Motor neuron (in vitro differentiated cells): ENCODE measurements at places on chromosomes 5 and 9.

DNA sequence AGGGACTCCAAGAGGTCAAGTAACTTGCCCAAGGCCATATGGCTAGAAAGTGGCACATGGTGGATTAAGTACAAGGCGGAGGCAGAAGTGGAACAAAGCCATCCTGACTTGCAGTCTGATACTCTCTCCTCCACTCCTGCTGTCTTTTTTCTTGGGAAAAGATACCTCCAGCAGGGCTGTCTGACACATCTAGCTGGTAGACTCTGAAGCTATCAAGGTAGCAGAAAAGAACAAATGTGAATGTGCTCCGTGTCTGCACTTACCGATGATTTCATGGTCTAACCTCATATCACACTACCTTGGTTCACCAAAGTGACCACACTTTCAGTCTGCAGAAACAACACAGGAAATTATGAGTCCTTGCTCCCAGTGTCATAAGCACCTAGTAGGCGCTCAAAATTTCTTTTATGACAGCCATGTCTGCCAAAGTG lies 284.8 kb downstream of the CRB2 start:
- no peak for ATAC-seq

DNA sequence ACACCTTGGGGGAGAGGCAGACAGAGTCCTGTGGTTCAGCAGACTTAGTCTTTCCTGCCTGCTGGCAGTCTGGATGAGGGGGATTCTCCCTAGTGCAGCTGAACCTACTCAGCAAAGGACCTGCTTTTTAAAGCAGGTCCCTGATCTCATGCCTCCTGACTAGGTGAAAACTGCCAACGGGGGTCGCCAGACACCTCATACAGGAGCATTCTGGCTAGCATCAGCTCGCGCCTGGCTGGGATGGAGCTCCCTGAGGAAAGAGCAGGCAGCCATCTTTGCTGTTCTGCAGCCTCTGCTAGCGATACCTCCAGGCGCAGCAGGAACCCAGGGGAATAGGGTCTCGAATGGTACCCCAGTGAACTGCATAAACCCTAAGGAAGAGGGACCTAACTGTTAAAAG lies 225.2 kb downstream of the CDH9 start:
- ATAC-seq, result no peak

DNA sequence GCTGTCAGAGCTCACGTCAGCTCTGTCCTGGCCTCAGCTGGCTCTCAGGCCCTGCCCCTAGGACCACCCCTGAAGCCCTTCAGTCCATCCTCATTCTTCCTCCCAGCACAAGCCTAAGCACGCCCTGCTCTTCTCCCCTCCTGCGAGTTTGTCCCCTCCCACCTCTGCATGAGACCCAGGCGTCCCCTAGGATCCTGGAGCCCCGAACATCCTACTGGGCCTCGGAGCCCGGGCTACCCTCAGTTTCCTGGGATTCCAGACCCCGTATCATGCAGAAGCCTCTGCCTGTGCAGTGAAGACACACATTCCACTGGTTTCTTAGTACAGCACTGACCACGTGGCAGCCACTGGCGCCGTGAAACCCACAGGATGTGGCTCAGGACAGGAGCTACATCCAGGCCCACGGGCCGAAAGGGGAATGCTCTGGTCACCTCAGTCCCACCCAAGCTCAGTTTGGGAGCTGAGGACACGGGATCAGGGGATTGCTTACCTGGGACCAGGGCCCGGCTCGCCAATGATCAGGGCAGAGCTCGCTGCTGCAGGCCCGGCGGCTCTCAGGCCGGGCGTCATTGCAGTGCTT lies 64.2 kb downstream of the ZNF354C start:
- ATAC-seq, result no peak

DNA sequence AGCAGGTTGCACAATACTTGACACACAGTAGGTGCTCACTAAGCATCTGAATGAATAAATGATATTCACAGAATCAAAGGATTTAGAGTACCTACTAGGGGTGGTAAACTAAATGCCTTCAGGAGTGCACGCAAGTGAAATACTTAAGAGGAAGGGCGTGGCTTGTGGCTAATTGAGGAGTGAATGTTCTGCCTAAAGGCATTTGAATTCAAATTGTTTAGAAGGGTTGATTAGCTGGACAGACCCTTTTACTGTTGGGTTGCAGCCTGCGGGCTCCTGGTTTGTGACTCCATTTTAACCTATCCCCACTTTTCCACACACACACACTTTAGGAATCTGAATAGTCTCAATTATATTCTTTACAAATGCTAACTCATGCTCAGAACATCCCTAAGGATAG lies 63.1 kb downstream of the PPP2R2B start:
- ATAC-seq, result no peak

DNA sequence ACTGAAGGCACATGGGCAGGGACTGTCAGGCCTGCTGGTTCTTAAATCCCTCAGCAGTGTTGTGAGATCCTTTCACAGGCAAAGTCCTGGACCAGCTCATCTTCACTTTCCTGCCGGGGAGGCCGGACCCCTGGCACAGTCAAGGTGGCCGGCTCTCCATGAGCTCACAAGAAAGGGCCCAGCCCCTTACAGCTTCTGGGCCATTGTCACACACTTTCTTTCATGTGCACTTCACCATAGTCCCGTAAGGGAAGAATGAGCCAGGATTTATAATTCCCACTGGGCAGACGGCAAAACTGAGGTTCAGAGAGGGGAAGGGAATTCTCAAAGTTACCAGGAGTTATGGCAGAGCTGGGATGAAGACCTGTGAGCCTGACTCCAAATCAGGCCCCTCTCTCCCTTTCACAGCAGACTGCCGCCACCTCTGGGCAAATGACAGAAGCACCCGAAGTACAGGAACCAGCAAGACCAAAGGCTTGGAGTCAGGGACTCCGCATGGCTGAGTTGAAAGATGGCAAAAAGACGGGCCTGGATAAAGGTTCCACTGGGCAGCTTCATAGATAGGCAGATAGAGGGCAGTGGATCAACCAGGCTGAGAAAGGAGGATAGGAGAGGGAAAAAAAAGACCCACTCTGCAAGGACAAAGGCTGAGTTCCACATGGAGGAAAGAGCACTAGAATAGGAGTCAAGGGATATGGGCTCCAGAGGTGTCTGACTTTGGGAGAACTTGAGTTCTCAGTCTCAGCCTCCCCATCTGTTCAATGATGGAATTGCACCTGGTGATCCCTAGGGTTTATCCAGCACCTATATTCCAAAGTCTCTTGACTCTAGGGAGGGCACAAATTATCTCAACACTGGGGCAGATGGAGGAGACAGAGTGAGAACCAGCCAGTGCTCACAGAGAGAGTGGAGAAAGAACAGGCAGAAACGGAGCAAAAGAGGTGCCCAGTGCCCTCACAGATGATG lies 128.7 kb downstream of the PAX5 start:
- ATAC-seq, result no peak

DNA sequence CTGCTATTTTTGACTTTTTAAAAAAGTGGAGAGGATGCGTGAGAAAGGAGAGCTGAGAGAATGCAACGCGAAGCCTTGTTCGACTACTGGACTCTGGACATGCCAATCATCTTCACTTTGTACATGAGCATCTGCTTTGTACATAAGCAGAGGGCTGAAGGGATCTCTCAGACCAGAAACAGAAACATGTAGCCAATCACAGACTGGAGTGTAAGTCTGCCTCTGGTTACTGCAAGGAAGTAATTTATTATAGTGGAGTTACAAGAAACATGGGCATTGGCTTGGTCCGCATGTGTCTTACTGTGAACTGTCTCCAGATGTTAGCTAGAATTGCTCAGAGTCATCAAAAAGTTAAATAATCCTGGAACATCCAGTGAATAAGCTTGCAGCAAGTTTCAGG lies 190.0 kb upstream of the GRAMD2B start:
- ATAC-seq, result peak; percentile 41

DNA sequence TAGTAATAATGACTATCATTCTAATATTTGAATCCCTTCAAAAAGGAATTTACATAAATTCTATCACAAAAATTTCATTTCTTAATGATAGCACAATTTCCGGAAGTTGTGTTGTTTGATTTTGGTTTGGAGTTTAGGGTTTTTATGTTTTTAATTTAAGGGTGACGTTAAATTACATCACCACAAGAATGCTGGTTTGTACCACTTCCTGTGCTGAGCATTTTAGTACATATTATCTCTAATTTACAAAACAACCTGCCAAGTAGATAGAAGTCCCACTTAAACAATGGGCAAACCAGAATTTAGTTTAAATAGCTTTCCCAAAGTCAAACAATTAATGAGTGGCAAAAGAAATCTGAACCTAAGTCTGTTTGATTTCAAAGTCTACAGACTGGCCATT lies 63.4 kb downstream of the DENND1A start:
- ATAC-seq, result no peak

- no peak for ATAC-seq
These were observed 483.1 kb downstream of the BNC2 start for GRCh38 chr9:16387382-16387781.

DNA sequence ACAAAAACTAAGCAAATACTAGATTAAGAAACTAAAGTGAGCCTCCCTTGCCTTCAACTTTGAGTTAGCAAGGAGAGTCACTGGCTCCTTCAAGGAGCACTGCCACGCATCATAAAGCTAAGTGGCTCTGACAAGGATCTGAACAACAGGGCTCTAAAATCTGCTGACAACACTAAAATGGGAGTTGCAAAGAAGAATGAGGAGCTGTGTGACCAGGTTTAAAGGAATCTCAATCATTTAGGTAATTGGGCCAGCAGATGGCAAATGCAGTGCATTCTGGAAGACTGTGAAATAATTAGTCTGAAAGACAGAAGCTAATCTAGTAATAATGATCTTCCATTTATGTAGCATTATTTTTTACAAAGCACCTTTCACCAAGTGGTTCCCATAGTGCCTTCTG lies 297.0 kb upstream of the TAS2R1 start:
- ATAC-seq, result no peak

- no peak for ATAC-seq
These were observed 176.6 kb upstream of the KCNN2 start for GRCh38 chr5:114185274-114185673.

DNA sequence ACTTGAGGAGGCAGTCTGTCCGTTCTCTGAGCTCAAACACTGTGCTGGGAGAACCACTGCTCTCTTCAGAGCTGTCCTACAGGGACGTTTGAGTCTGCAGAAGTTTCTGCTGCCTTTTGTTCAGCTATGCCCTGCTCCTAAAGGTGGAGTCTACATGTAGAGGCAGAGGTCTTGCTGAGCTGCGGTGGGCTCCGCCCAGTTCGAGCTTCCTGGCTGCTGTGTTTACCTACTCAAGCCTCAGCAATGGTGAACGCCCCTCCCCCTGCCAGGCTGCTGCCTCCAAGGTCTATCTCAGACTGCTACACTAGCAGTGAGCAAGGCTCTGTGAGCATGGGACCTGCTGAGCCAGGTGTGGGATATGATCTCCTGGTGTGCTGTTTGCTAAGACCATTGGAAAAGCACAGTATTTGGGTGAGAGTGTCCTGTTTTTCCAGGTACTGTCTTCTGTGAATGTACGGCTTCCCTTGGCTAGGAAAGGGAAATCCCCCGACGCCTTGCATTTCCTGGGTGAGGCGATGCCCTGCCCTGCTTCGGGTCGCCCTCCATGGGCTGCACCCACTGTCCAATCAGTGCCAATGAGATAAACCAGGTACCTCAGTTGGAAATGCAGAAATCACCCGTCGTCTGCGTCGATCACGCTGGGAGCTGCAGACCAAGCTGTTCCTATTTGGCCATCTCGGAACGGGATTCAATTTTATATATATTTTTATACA lies 58.5 kb downstream of the CNTRL start:
- no peak for ATAC-seq

DNA sequence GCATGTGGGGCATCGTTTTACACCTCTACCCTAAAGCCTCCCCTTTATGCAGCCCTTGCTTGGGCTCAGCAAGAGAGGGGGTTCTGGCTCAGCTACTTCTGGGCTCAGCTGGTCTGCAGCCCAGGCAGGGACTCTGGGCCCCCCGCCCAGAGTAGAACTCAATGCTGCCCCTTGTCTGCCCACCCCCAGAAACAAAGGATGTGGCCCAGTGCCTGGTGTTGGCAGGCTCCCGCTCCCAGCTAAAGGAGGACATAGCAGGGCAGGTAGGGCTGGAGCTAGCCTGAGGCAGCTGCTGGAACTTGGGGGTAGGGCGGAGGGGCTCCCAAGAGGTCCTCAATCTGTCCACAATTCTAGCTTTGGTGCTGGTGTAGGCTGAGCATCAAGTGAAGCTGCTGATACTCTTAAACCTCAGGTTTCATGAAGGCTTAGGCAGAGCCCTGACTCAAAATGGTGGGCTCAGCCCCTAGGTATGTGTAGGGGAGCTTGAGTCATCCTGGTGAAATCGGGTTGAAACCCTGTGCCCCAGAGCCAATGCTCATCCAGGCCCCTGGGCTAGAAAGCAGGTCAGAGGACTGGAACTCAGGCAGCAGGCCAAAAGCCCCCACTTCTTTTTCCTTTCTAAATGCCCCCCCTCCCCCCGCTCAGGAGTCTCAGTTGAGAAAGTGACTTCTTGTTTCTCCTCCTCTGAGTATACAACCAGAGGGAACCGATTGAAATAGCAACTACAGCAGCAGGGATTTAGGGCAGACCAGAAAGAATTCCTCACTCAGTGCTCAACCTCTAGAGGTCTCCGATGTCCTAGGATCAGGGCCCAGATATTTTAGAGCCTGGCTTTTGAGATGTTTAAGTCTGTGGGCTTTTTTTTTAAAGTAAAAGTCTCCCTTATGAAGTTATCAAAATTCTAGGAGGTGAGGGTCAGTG lies 11.4 kb downstream of the PSD2 start:
- no peak for ATAC-seq

- ATAC-seq, result no peak
These were observed 354.3 kb downstream of the RAB3C start for GRCh38 chr5:58937031-58937681.

GRCh38 chr5:59562756-59563389 lies 330.7 kb downstream of the PDE4D start:
- ATAC-seq, result peak; percentile 87

- ATAC-seq, result peak; percentile 21
These were observed 10.9 kb upstream of the CLIC3 start for GRCh38 chr9:137007108-137007815.

- no peak for ATAC-seq
These were observed 25.0 kb downstream of the RGS3 start for GRCh38 chr9:113488490-113488889.

DNA sequence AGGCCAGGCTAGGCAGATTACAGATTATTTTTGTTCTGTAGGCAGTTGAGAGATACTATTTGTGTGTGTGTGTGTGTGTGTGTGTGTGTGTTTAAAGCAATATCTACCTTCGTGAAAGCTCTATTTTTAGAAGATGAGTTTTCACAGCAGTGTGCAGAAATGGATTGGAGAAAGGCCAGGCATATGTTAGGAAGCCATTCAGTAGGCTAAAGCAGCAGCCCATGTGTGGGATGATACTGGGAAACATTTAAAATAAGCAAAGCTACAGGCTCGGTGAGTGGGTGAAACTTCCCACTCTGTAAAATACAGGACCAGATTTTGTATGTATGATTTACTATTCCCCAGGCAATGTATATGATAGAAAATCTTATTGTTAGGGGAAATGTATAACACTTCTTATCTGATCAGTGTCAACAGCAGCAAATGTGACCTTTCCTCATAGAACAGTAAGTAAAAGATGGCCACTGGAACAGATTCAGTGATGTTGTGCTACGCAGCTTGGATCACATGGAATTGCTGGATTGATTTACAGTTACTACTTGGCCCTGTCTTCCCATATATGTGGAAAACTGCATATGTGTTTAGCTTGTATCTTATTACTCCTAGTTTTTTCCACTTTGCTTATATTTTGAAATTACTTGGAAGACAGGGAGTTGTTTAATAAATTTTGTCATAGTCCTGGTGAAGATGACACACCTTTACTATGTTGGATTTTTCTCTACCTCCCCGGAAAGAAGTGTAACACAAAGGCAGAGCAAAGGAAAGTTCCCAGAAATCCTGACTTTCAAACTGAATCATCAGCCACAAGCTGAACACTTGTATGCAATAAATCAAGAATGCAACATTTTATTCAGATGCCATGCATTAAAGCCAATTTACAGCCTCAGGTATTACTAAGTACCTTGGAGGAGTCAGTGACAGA lies 1077.7 kb upstream of the SEMA6A start:
- ATAC-seq, result no peak

- ATAC-seq, result no peak
These were observed 255.5 kb downstream of the MAN2A1 start for GRCh38 chr5:109945097-109945678.
